ENCODE measurements at places on chromosomes 6 and 20. TPM values are rescaled to one million over a fixed set of nuclear protein-coding genes. Genes with fewer than 3 reads are reported as not detected.

SLC22A7 gene
- not detected for total RNA-seq

TPBG gene
- 35.5 TPM for total RNA-seq

SLCO4A1 gene
- 12.2 TPM for total RNA-seq

PRSS16 gene
- total RNA-seq: 3.3 TPM

TFAP2D gene
- not detected for total RNA-seq

DAAM2 gene
- total RNA-seq: 0.14 TPM

EPB41L1 gene
- 81.3 TPM for total RNA-seq

TBC1D32 gene
- total RNA-seq: 1.3 TPM

NPEPL1 gene
- 36.0 TPM for total RNA-seq

ZCCHC3 gene
- 21.2 TPM for total RNA-seq

GLP1R gene
- not detected for total RNA-seq

TCP11 gene
- not detected for total RNA-seq

PLA2G7 gene
- 0.06 TPM for total RNA-seq

PTK6 gene
- total RNA-seq: 3.5 TPM

MYB gene
- 0.83 TPM for total RNA-seq

RIN2 gene
- 22.9 TPM for total RNA-seq

C6orf132 gene
- 2.8 TPM for total RNA-seq

LY6G6D gene
- total RNA-seq: not detected

SLC26A8 gene
- 0.10 TPM for total RNA-seq

PI16 gene
- not detected for total RNA-seq

PAK5 gene
- total RNA-seq: not detected

KCNK15 gene
- 0.59 TPM for total RNA-seq

GJA10 gene
- not detected for total RNA-seq

TMEM63B gene
- 13.6 TPM for total RNA-seq

DZANK1 gene
- total RNA-seq: 2.7 TPM

ULBP2 gene
- 3.2 TPM for total RNA-seq

UFL1 gene
- 9.0 TPM for total RNA-seq

TM9SF4 gene
- total RNA-seq: 37.5 TPM

TREML2 gene
- total RNA-seq: not detected

SLC12A5 gene
- total RNA-seq: 11.1 TPM

OXT gene
- total RNA-seq: not detected

SAPCD1 gene
- total RNA-seq: 3.0 TPM

FAM162B gene
- total RNA-seq: not detected

SCRT2 gene
- total RNA-seq: not detected

MEP1A gene
- total RNA-seq: not detected

SLC24A3 gene
- not detected for total RNA-seq

PTPN1 gene
- 52.8 TPM for total RNA-seq

MOCS1 gene
- 2.1 TPM for total RNA-seq

OR12D3 gene
- total RNA-seq: not detected

MRAP2 gene
- 1.8 TPM for total RNA-seq

TRDN gene
- not detected for total RNA-seq

PSMB8 gene
- 21.0 TPM for total RNA-seq

GSTA2 gene
- total RNA-seq: not detected

COL10A1 gene
- not detected for total RNA-seq

ZNF292 gene
- total RNA-seq: 2.8 TPM

BTNL2 gene
- total RNA-seq: not detected

TMC2 gene
- not detected for total RNA-seq

POU5F1 gene
- total RNA-seq: 10.8 TPM

PABPC1L gene
- total RNA-seq: 15.4 TPM

TUBB1 gene
- total RNA-seq: 0.02 TPM

KCNQ5 gene
- total RNA-seq: 1.5 TPM

GCNT2 gene
- 6.0 TPM for total RNA-seq

TRIM31 gene
- 0.85 TPM for total RNA-seq

EYA4 gene
- 8.0 TPM for total RNA-seq

Measured in A549 treated with Hydrocortisone at 1 μM for 4 hours (cell line).